ENCODE measurements at places on chromosomes 6 and 20.

DNA sequence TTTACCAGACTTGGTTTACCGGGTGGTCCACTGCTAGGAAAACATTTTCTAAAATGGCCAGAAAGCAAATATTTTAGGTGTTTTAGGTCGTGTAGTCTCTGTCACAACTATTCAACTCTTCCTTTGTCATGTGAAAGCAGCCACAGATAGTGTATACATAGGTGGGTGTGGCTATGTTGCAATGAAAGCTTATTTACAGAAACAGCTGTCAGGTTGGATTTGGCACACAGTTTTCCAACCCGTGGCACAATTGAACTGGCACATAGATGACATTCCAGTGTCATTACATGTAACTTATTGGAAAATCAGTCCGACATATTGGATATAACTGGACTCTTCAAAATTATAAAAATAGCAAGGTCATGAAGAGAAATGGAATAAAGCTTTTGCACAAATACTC, 68.9 kb upstream of the KCNQ5 start:
- DNase-seq: no peak

DNA sequence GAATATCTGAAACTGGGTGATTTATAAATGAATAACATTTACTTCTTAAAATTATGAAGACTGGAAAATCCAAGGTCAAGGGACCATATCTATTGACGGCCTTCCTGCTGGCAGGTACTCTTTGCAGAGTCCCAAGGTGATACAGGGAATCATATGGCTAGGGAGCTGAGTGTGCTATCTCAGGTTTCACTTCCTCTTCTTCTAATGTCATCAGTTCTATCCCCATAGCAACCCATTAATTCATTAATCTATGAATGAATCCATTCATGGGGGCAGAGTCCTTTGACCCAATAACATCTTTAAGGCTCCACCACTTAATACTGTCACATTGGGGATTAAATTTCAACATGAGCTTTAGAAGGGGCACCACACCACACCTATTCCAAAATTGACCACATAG, 772.0 kb downstream of the HACE1 start:
- DNase-seq: no peak

- no peak for DNase-seq
These were observed 127.5 kb downstream of the CDKAL1 start for GRCh38 chr6:20661721-20662120.

GRCh38 chr6:94071835-94072234, 652.5 kb upstream of the EPHA7 start:
- DNase-seq: no peak

DNA sequence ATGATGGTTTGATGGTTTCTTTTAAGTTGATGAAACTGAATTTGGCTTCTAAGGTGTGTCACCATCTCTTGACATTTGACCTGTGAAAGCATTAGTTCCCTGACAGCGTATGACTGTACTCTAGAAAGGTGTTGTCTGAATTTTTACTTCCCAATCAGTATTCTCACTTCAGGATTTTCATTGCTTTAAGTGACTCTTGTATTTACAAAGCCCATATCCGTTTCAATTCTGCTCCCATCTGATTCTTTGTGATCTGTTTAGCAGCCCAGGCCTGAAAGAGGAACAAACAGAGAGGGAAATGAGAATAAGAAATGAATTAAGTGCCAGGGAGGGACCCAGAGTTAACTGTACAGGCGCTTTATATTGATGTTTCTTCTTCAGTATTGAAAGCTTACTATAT, 73.7 kb downstream of the FARS2 start:
- DNase-seq: no peak

- DNase-seq: no peak
These were observed 32.7 kb downstream of the CHMP4B start for GRCh38 chr20:33843854-33844253.

DNA sequence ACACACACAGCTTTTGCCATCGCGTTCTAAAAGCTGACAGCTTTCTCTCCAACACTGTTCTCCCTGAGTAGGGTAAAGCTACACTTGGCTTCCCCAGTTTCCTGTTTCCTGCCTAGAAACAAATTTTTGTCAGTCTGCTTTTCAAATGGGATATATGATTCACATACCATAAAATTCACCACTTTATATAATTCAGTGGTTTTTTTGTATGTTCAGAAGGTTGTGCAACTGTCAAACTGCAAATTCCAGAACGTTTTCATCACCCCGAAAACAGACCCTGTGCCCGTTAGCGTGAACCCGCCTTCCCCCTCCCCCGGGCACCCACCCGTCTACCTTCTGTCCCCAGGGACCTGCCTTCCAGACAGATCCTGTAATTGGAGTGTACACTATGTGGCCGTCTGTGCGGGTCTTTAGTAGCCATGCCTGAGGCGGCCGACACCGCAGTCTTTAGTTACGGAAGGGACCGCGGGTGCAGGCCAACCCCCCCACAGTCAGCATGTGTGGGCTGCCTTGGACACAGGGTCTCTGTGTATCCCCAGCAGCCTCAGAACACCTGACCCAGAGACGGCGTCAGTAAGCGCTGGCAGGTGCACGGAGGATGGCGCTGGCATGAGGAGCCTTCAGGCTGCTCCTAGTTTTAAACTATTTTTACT, 16.6 kb downstream of the HRH3 start:
- DNase-seq: no peak

DNA sequence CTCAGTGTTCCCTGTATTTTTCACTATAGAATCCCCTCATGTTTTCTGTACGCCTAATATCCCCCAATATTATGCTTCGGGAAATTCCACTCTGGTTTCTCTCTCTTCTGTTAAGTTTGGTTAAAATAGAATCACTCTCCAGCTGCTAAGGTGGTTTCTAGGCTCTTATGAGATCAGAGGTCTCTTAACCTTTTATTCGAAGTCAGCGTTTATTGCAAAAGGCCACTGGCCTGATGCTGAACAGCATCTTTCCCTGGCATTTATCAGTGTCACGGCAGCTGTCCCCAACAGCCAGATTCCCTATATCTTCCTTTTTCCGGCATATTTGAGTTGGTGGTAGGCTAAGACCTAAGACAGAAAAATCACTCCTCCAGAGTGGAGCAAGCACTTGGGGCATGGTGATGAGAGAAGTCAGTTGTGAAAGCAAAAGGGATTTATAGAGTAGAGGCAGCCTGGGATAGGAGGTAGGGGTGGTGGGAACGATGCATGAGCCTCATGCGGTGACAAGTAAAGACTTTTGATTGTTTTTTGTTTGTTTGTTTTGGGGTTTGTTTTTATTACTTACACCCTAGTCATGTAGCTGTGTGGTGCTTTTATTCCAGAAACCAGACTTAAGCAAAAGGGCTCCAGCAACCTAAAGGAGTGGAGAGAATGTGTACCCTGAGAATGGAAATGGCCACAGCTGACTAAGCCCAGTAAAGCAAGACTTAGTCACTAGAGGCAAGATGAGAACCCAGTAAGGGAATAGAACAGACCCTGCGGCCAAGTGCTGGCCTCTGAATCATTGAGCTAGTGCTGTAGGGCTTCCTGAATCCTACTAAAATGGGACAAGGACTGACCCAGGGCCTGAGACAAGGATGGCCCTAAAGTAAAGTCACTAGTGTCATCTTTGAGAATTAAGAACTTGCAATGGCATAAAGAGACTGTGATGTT, 233.0 kb upstream of the PRND start:
- no peak for DNase-seq

DNA sequence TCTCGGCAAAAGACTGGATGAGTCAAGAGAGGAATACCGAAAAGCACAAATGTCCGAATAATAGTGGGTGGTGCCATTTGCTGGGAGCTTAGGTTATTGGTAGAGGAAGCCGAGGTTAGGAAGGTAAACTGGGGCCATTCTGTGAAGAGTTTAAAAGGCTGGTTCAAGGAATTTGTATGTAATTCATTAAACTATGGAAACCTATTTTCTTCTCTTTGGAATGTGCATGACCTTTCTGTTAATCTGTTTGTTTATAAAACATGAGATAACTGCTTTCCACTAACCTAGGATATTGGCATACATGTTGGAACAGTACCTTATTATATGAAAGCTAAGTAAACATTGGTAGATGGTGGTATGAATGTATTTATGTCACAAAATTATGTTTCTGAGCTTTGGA, 71.8 kb downstream of the LCA5 start:
- no peak for DNase-seq

DNA sequence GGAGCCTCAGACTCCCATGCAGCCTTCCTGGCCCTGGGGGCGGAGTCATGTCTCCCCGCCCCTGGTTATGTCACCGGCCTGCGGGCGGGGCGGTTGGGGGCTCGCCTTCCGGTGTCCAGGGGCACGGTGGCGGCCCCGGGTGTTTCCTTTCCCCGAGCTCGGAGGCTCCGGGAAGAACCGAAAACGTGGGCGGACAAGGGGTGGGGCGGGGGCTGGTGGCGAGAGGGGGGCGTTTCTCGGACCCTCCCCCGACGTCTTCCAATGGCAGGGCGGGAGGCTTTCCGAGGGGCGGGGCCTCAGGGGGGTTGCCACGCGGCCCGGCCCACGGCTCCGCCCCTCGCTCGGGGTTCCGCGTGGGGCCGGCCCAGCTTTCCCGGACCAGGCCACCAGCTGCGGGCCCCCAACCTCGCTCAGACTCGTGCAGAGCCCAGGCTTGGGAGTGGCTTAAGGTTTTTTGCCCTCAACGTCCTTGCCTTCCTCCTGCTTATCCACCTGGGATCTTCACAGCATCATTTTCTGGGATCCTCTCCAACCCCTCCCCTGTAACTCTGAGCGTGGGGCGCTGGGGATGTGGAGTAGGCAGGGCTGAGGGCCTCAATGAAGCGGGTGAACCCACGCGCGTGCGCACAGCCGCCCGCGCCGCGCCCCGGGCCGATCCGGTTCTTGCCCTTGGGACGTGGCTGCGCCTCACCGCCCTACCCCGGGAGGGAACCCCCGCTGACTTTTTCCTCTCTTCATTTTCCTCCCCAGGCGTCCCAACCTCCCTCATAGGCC, 2.1 kb upstream of the NRN1 start:
- DNase-seq: peak; percentile 46

DNA sequence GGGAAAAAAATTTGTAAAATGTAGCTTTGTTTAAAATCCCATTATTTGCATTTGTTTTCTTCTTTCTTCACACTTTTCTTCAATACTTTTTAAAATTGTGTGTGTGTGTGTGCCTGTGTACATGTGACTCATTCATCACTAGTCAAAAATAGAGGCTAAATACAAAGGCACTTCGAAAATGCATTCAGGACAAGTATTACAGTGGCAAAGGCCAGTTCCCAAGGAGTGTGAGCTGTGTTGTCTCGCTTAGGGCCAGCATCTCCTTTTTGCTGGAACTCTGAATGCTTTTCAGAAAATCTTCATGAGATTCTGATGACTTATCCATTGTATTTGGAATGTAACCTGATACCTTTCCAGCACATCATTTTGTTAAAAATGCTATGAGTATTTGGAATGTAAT, 288.5 kb upstream of the CNR1 start:
- DNase-seq: no peak

GRCh38 chr6:41519305-41519744, 26.9 kb upstream of the FOXP4 start:
- no peak for DNase-seq

DNA sequence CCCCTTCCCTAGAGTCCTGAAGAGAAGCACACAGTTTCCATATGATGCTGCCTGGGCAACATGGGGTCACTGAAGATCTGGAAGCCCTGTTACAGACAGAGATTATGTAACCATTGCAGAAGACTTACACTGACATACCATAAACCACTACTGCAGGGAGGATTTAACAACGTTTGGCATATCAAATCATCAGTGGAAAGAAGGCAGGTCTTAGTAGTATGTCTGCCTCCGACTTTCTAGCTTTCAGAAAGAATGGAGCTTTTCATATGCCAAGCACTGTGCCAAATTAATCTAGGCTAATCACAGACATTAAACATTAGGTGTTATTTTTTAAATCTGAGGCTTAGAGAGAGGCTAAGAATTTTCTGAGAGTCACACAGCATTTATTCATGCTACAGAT, 144.3 kb downstream of the ADGRB3 start:
- DNase-seq: no peak

GRCh38 chr6:33812669-33813068, 8.9 kb upstream of the MLN start:
- DNase-seq: no peak
